ENCODE measurements at places on chromosomes 3 and 15.
A peak's percentile ranks its signal among the peaks of the same experiment; 100 is the strongest.

- DNase-seq = no peak
Observed at GRCh38 chr3:134857776-134858362, 62.8 kb downstream of the EPHB1 start.

- DNase-seq = no peak
Observed at GRCh38 chr3:16249336-16249735, 15.4 kb downstream of the DPH3 start.

- peak; percentile 30 for DNase-seq
Observed at GRCh38 chr3:113533534-113533892, 1.2 kb downstream of the SIDT1 start.

GRCh38 chr3:104554425-104554824 is 812.3 kb upstream of the ALCAM start:
- DNase-seq = no peak

DNA sequence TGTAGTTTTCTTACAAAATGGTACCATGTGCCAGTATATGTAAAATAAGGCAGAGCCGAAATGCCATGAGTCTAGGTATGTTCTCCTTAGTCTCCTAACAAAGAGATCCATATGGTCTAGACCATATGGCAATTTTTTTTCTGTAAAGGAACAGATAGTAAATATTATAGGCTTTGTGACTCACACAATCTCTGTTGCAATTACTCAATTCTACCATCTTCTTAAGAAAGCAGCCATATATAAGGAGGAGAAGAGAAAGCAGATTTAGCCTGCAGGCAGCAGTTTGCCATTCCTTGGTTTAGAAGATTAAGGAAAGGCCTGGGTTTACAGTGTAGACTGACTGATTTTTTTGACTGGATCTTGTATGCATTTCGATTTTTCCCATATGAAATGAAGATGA is 16.3 kb upstream of the BBX start:
- DNase-seq = no peak

GRCh38 chr3:177150970-177151627 is 46.2 kb downstream of the TBL1XR1 start:
- no peak for DNase-seq

GRCh38 chr3:99118381-99118780 is 216.9 kb upstream of the DCBLD2 start:
- DNase-seq = no peak

- no peak for DNase-seq
Observed at GRCh38 chr3:187641320-187642016, 28.7 kb downstream of the SST start.

GRCh38 chr3:159817571-159817970 is 171.1 kb upstream of the IL12A start:
- no peak for DNase-seq

DNA sequence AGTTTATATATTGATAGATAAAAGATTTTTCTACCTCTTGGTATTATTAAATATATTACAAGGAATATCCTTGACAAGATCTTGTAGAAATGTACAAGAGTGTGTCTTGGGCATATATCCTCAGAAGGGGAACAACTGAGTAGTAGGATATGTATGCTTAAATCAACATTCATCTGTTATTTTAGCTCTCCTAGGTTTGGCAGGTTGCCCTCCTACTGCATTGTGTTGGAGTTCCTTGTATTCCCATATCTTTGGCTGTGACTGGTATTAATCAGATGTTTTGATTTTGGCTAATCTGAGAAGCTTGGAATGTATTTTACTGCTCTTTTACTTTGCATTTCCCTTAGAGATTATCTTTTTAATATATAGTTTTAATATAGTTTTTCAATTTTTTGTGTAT is 4.6 kb downstream of the MYRIP start:
- no peak for DNase-seq

- no peak for DNase-seq
Observed at GRCh38 chr15:57425842-57426241, 49.5 kb downstream of the CGNL1 start.

GRCh38 chr3:84959470-84960271 is 882 bp downstream of the CADM2 start:
- DNase-seq = no peak

DNA sequence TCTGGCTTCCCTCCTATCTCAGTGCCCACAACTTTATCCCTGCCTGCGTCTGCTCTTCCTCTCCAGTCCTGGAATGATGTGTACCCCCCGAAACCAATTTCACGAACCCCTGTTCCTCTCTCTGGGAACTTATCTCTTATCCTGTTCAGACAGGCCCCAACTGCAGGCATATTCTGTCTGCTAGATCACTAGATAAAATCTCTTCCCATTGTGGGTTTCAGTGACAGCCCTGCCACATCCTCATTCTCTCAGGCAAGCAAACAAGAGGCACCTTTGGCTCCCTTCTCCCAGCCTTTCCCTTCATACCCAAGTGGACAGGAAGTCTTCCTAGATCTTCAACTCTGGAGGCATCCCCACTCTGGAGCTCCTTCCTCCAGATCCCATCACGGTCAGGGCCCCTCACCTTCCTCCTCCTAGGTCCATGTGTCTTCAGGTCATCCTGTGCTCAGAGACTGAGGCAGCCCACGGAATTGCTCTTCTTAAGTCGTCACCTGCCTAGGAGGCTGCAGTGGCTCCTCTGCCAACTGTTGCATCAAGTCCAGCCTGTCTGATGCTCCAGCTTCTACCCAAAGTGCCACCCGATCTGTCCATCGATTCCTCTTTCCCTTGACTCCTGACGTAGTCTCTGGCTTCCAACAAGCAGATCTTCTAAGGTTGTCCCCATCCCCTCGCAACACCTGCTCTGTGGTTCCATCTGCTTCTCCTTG is 190.8 kb downstream of the SLCO3A1 start:
- no peak for DNase-seq

DNA sequence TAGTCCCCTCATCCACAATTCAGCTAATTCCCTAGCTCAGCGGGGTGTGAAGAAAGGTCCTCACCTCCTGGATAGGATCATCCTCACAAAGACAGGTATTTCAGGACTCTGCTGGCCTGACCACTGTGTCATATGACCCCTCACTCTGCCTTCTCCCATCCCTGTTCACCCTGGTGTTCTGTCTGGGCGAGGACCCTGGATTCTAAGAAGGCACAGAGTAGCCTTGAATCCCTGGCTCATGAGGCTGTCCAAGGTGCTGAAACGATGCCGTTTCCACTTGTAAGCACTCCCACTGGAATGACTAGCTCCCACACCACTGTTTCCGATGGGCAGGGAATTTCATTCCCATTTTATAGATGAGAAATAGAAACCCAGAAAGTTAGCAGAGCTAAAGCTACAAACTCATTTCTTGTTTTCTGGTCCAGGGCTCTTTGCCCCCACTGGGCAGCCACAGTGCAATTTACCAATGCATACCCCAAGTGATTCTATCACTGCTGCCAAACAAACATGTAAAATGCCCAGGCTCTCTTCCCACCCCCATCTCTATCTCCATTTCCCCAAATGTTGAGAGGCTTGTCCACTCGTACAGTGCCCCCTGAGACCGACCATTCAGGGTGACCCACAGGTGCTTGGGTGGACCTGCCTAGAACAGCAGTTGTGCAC is 83.2 kb downstream of the RAB11A start:
- no peak for DNase-seq

GRCh38 chr15:48647962-48648361 is 2.5 kb upstream of the FBN1 start:
- DNase-seq = no peak

DNA sequence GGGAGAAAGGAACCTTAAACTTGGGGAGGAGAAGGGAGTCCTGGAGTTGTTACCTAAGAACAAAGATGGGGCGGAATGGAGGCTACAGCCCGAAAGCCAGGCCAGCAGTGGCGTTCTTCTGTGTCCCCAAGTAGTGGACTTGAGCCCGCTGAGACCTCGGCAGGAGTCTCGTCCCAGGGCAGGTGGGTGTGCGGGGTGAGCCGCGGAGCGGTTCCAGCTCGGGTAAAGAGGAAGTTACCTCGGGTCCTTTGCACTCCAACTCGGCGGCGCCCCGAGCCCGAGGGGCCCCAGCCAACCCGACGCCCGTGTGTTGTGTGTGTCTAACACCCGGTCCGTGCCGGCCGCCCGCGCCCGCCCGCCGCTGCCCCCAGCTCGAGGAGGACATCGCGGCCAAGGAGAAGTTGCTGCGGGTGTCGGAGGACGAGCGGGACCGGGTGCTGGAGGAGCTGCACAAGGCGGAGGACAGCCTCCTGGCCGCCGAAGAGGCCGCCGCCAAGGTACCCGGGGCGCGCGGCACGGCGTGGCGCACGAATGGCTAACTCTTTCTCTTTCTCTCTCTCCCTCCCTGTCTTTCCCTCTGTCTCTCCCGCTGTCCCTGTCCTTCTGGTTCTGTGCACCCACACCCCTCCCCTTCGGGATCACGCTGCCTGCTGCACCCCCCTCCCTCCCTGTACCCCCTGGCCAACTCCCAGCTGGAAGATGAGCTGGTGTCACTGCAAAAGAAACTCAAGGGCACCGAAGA is 959 bp downstream of the TPM1 start:
- DNase-seq = no peak

- DNase-seq = no peak
Observed at GRCh38 chr3:12508291-12508700, 24.0 kb downstream of the TSEN2 start.

DNA sequence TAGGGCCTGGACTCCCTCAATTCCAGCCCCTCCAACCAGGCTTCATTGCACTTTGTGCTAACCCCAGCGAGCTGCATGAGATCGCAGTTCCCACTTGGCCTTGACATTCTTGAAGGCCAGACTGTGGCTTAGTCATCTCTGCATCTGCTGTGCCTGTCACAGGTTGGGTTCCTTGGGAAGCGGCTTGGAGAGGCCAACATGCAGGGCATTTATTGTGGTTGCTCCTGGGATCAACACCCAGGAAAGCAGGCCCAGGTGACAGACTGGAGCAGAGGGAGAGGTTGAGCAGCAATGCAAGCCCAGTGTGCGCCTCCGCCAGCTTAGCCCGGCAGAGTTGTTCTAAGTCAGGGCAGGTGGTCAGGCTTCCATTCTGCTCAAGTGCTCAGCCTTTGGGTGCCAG is 10.5 kb downstream of the ABCF3 start:
- DNase-seq = no peak

DNA sequence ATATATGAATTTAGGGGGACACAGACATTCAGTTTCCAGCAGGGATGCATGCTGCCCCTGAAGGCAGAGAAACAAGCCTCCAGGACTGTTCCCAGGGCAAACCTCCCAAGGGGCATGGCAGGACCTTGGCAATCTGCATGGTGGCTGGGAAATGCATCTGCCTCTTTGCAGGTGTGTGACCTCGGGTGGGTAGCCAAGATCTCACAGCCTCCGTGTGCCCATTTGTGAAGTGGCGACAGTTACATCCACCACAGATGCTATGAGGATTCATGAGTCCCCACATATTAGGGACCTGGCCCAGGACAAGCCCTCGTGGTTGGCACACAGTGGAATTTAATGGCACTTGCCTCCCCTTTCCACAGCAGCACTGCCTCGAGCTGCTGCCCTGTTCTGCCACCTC is 29.9 kb downstream of the SLC28A1 start:
- no peak for DNase-seq

DNA sequence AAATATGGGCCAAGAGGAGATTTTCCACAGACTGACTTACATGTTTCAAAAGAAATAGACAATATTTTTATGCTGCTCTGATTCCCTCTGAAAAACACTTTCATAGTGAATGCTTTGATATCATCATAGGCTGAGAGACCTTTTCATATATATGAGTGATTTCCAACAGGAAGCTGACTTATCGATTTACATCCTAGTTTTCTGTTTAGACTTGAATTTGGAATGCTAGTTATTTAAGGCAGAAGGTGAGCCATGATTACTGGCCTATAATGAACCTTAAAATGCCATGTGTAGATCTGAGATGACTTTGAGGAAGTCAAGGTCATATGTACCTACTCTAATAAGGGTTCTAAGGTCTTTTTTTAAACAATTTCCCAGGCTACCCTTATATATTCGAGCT is 1126.1 kb downstream of the ROBO1 start:
- no peak for DNase-seq

- no peak for DNase-seq
Observed at GRCh38 chr15:85932391-85932790, 137.7 kb upstream of the KLHL25 start.

GRCh38 chr3:46857485-46858341 is 5.5 kb downstream of the MYL3 start:
- no peak for DNase-seq

DNA sequence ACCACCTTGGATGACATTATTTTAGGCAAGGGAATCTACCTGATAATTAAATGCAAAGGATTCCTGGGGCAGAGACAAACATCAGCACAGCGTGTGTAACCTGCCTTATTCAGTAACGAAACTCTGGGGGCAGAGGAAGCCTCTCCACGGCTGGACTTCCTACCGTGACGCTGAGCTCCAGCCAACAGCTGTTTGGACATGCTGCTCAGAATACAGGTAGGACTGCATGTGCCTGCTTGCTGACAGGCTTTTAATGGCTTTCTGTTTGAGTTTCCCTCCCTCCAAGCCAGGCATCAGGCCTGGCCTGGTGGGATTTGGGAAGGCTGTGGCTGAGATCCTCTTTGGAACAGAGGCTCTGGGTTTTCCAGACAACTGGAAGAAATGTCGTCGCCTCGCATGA is 150.6 kb downstream of the ADAMTS17 start:
- DNase-seq = no peak

DNA sequence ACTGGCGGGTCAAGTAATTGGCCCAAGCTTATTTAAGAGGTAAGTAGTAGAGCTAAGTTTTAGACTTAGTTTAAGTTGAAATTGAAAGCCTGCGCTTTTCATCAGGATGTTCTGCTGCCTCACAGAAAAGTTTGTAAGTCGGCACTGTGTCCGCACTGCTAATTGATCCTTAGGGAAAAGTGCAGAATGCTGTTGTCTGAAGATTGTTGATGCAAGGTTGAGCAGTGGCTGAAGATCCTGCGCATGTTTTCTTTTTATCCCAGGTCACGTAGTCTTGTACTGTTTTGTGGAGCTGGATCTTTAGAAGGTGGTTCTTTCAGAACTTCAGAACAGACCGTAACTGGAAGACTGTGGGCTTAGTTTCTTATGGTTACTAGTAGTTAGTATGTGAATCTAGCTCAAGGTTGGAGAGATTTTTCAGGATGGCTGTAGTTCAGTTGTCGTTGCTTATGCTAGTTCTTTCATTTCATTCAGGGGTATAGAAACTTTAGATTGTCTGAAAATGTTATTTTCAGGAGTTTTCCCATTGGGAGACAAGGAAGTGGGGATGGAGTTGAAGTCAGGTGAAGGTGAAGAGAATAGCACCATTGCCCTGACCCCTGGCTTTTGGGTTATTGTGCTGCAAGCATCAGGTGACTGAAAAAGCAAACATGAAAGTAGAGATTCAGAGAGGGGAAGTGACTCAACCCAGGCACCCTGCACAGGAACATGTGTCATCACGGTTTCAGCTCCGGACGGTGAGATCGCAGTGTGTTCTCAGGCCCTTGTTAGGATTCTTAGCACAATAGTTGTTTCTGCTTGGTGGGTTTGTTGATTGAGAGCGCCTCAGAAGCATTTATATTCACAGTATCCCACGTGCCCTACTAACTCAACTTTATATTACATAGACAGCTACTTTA is 32.8 kb downstream of the AKAP13 start:
- peak; percentile 73 for DNase-seq

GRCh38 chr15:51699373-51699772 is 18.1 kb downstream of the SCG3 start:
- no peak for DNase-seq
